Fibroblast of lung (primary cell): ENCODE measurements at places on chromosomes 5 and 9. TPM values are rescaled to one million over a fixed set of nuclear protein-coding genes. Genes with fewer than 3 reads are reported as not detected.
A peak's percentile ranks its signal among the peaks of the same experiment; 100 is the strongest.

TXNDC8 gene
- not detected in 2 replicates for total RNA-seq

CDH12 gene
- total RNA-seq: not detected in 2 replicates

RBM27 gene
- 20.3 and 23.9 TPM in 2 replicates for total RNA-seq

PCDHA1 gene
- total RNA-seq: under 0.01 TPM in 2 replicates

GABRB2 gene
- total RNA-seq: under 0.01 TPM in 2 replicates

ARHGAP26 gene
- 4.4 and 6.8 TPM in 2 replicates for total RNA-seq

DNA sequence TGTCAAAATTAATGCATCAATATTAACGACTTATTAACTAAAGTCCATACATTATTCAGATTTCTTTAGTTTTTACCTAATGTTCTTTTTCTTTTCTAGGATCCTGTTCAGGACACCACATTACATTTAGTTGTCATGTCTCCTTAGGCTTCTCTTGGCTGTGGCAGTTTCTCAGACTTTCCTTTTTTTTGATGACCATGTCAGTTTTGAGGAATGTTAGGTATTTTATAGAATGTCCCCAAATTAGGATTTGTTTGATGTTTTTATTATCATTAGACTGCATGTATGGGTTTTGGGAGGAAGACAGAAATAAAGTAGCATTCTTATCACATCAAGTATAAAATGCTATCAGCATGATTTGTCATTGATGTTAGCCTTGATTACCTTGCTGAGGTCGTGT, 32.0 kb downstream of the ZCCHC7 start:
- no peak overlapping the region for H3K27ac ChIP-seq
- no peaks in the 10 kb centered on the region for H3K27me3 ChIP-seq
- no peaks in the 10 kb centered on the region for H3K36me3 ChIP-seq
- H3K4me3 ChIP-seq: no peak overlapping the region
- DNase-seq: no peak

DNA sequence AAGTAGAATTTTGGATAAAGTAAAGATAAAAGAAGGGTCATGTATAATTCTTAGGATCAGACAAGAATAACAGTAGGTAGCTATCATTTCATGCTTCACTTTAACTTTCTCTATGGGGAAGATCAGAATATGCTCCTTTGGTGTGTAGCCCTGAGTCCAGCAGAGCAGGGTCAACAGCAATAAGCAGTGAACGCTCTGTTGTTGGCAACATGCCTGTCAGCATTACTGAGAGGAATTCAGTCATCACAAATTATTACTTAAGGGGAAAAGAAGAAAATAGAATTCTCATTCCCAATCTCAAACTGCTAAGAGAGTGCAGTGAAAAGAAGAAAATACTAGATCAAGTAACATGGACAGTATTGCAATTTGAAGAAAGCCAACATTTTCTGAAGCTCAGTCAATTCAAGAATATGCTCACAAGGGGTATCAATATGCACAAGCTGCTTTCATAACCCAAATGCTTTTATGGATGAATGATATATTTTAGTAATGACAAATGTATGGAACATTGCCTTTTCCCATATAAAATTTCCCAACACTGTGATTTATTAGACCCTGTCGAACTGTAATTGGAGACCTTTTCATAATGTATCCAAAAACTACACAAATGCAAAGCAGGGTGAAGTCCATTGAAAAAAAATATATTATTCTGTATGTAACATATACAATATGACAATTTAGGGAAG, 1359.4 kb downstream of the EFNA5 start:
- peak; percentile 44 for DNase-seq
- H3K4me3 ChIP-seq: no peak overlapping the region
- no peaks in the 10 kb centered on the region for H3K27me3 ChIP-seq
- no peaks in the 10 kb centered on the region for H3K36me3 ChIP-seq
- H3K4me1 ChIP-seq: no peaks in the 10 kb centered on the region

GRCh38 chr5:175444060-175444904, at the start of gene DRD1:
Gene DRD1, minus strand, starts transcription at chr5:175444182. Its CDS starts 1,083 bp downstream, at chr5:175443099.
- no peak within 1 kb of the TSS for H3K27ac ChIP-seq
- H3K4me3 ChIP-seq: peak within 1 kb of the TSS; percentile 41
- no peaks in the 10 kb centered on the region for H3K4me1 ChIP-seq
- DNase-seq: peak; percentile 46
